ENCODE measurements at places on chromosomes 1 and 21. TPM values are rescaled to one million over a fixed set of nuclear protein-coding genes. Genes with fewer than 3 reads are reported as not detected.

Gene AGT
- total RNA-seq: 0.45 TPM

Gene FLG
- not detected for total RNA-seq

Gene MAP3K21
- total RNA-seq: 0.08 TPM

Gene CYP4B1
- total RNA-seq: not detected

Gene KCNN3
- total RNA-seq: not detected

Gene SNRPE
- total RNA-seq: 53.0 TPM

Gene LHX8
- total RNA-seq: 0.59 TPM

Gene BECN2
- not detected for total RNA-seq

Gene UCK2
- total RNA-seq: 44.0 TPM

Gene ELF3
- not detected for total RNA-seq

Gene NEGR1
- total RNA-seq: 2.7 TPM

Gene GPR61
- total RNA-seq: not detected

Gene KCNJ9
- under 0.01 TPM for total RNA-seq

Gene ADAMTS5
- 0.08 TPM for total RNA-seq

Gene EPRS1
- 192 TPM for total RNA-seq

Data from smooth muscle cell of the coronary artery (primary cell).